Stimulated activated CD4-positive, alpha-beta T cell treated with anti-CD3 and anti-CD28 coated beads, Interleukin-12 subunit alpha, Interleukin-12 subunit beta, amount 100 ng/mL, for 4 hours (primary cell): ENCODE measurements at places on chromosomes 5 and 9.

DNA sequence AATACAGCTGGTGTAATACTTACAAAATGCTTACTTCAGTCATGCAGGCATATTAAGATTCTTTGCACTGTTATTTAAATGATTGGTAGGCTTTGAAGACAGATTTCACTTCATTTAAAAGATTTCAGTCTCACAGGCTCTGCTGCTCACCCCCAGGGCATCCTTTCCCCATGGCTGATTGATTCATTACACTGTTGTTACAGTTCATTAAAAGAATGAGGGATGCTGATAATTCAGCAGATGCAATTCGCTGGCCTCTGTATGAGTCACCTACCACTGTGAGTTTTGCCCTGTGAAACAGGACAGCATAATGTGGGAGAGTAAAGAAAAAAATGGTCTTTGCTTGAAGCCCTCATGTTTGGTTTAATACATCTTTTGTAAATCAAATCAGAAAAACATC, 246.9 kb downstream of the CYLC2 start:
- no peak for DNase-seq

DNA sequence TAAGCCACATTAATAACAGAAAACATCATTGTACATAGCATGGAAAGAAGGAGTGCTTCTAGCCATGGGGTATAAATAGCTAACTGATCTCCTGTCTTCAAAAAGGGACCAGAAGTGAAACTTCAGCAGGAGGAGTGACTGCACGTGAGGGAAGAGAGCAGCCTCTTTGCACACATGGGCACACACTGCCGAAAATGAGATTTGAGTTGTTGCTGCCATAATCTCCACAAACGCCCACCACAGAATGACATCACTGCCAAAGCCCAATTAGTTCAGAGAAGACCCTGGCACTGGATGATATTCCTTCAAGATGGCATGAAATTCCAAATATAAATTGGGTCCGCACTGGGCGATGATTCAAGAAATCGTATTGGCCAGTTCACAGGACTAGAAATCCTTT, 238.9 kb upstream of the NR4A3 start:
- no peak for DNase-seq

DNA sequence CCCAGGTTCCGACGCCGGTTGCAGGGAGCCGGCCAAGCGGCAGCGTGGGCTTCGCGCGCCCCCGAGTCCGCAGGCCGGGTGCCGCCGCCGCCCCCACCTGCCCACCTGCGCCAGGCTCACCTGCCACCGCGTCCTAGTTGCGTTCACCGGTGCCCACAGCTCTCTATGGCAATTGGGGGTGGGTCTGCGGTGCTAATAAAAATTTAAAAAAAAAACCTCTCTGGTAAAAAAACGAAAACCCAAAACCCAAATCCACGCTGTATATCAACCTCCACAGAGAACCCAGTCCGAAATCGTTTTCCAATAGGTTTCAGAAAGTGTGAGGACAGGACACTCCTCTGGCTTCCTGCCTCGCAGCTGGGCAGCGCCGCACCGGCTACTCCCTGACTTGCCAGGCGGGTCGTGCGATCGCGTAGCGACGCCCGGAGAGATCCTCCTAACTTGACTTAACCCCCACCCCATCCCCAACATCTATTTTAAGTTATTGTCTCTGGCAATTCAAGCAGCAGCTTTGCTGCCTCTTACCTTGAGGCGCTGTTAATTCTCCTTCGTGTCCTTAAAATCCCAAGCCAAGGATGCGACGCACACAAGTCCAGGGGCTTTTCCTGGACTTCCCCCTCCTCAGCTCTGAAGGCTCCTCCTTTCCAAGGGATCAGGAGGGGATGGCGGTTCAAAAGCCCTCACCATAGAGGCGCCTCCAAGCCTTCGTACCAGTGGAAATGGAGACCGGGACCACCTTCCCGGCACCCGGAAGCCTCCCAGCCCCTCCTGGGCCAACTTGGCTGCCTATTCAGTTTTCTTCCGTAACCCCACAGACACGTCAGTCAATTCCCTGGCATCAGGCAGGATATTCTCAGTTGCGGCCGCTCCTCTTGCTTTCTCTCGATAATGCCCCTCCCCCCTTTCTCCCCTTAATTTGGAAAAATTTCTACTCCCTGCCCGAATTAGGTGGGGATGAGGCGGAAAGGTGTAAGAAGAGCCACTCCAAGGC, 1639.4 kb upstream of the C9orf72 start:
- DNase-seq = no peak

DNA sequence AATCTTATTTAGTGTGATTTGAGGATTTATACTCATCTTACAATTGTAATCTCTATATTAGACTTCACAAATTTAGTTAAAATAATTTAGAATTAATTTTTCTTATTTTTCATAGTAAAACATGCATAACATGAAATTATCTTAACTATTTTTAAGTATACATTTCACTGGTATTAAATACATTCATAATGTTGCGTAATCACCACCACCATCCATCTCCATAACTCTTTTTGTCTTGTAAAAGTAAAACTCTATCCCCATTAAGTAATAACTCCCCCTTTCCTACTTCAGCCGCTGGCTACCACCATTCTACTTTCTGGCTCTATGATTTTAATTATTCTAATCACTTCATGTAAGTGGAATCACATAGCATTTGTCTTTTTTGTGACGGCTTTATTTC, 193.4 kb downstream of the SH3GL2 start:
- DNase-seq = no peak

DNA sequence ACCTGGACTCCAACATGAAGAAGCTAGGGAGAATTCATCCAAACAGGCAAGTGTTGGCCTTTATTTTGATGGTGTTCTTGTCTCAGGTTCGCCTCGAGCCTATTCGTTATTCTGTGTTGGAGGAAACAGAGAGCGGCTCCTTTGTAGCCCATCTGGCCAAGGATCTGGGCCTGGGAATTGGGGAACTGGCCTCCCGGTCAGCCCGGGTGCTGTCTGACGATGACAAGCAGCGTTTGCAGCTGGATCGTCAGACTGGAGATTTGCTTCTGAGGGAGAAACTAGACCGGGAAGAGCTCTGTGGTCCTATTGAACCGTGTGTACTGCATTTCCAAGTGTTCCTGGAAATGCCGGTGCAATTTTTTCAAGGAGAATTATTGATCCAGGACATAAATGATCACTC, 367 bp downstream of the PCDHB4 start:
- DNase-seq = no peak

GRCh38 chr5:21263361-21263760, 1275.4 kb upstream of the CDH18 start:
- DNase-seq = no peak

- DNase-seq = no peak
Measured at GRCh38 chr5:169970911-169971765, 9.2 kb downstream of the INSYN2B start.

DNA sequence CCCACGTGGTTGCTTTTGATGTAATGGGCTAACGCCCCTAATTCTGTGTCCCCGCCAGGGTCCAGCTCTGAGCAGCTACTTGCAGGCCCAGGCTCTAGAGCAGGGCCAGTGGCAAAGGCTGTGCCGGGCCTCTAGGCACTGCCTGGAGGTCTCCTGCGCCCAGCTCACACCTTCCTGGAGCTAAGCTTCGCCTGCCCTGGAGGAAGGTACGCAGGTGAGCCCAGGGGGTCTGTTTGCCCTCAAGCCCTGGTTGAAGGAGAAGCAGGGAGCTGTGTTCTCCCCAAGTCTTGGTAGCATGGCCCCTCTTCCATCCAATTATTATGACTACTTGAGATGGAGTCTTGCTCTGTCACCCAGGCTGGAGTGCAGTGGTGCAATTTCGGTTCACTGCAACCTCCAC, 5.2 kb upstream of the LMX1B start:
- no peak for DNase-seq

DNA sequence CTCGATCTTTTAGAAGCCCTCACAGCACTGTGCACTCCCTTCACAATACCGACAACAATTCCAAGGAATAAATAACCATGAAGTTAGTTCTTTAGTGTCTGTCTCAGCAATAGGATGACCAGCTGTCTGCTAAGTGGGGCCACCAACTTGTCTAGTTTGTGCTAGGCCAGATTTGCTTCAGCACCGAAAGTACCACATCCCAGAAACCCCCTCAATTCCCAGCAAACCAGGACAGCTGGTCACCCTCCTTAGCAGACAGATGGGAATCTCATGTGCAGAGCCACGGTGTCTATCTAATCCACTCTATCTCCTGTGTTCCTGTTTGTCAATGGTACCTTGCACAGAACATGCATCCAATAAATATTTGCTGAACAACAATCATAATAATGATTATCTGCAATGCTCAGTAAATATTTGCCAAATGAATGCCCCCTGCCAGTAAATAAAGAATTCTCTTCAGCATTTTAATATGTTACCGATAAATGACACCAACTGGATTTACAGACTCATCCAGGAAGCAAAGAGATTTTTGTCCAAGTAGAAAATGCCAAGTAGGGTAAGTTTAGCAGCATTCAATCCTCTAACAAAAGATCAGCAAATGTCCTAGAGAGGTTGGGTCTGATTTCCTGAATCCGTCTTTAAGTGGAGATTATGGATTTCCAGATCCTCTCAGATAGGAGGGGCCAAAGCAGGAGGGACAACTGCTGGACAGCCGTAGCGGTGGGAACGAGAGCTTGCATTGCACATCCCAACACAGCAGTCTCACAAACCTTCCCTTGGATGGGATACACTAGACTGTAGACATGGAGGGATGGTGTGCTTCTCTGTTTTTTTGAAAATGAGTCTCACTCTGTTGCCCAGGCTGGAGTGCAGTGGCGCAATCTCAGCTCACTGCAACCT, 51.9 kb upstream of the ANKRD33B start:
- no peak for DNase-seq

GRCh38 chr5:95217351-95217750, 67.5 kb downstream of the MCTP1 start:
- no peak for DNase-seq

DNA sequence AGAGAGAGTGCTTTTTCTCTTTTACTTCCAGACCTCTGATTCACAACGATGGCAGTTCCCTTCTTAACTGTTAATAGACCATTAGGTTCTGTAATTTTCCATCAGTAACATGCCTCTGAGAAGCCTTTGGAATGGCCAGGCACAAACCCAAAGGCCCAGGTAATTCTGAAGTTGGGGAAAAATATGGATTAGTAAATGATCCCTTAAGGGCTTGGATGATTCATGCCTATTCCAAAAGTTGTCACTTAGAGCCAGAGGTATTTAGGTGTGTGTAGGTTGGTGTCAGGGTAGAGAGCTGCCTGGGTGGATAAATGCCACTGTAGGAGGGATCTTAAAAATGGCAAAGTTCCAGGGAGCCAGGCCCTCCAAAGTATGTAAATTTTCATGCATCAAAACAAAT, 228.8 kb downstream of the PLK2 start:
- DNase-seq = no peak

DNA sequence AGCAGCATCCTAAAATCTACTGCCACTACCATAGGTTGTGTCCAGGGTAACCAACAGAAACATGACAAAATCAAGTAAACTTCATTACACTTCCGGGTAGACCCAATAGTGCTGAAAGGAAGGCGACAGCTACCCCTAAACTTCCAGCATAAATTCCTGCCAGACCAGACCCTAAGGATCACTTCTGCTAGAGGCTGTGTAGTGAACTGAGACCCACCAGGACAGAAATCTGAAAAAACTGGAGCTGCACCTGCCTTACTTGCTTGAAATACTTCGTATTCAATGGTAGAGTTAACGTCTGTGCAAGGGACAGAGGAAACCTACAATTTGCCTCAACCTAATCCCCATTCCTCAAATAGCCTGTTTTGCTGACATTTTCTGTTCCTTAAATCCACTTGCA, 1.0 kb upstream of the SECISBP2 start:
- no peak for DNase-seq

- no peak for DNase-seq
Measured at GRCh38 chr9:132408521-132408920, 1.5 kb upstream of the CFAP77 start.

DNA sequence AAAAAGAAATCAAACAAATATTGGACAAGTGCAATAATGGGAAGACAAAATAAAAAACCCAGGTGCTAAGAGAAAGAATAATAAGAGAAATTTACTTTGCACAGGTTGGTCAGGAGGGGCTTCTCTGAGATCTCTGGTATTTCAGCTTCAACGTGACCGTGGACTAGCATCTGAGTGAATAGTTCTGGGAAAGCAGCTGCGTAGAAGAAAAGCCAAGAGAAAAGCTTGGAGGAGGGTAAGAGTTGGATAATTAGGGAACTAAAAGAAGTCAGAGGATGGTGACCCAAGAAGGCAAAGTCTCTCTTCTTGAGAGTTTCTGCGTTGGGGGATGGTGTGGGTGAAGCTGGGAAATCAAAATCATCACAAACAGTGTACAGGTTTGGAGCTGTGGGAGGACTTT, 41.6 kb downstream of the YIPF5 start:
- DNase-seq = no peak

- no peak for DNase-seq
Measured at GRCh38 chr5:135359374-135360165, 39.5 kb downstream of the MACROH2A1 start.

GRCh38 chr9:116905171-116905588, 218.1 kb downstream of the TRIM32 start:
- DNase-seq = no peak

- no peak for DNase-seq
Measured at GRCh38 chr9:91903126-91903911, 46.7 kb downstream of the ROR2 start.

GRCh38 chr9:134557331-134557730, 84.3 kb upstream of the COL5A1 start:
- DNase-seq = no peak

- no peak for DNase-seq
Measured at GRCh38 chr5:54985301-54986268, at the start of gene ESM1. TSS of gene ESM1 (minus strand) at chr5:54985593. CDS start at chr5:54985517, 76 bp downstream.

- DNase-seq = no peak
Measured at GRCh38 chr5:172282272-172283019, 1.1 kb downstream of the UBTD2 start.

DNA sequence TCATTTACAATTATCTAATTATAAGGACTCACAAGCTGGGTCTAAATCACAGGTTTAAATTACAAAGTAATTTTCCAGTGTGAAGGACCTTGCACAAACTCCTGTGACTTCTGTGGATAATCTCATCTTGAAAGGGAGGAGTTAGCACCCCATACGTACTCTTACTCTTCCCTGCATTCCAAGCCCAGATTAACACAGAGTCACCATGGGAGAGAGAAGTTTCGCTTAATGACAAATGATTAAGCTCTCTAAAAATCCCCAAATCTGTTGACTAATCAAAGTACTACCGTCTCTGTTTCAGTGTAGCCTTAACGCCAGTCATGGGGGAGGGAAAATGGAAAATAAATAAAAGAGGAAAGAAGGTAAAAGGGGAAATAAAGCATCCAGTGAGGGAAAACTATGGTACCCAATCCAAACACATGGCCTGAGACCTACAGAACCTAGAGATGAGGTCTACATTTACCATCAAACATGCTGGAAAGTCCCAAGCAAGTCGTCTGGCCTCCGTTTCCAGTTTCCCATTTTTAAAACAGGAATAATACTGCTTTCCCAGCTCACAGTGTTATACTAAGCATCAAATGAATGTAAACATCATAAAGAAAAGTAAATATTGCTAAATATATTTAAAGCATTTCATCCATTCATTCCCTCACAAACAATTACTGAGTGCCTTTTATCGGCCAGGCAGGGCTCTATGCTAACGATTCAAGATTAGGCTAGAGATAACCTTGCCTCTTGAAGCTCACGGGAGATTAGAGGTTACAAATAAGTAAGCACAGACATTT, 63.2 kb downstream of the PCA3 start:
- DNase-seq = no peak

- DNase-seq = no peak
Measured at GRCh38 chr9:8206720-8207119, 407.1 kb upstream of the DMAC1 start.
